ENCODE measurements at places on chromosomes 13 and 19. TPM values are rescaled to one million over a fixed set of nuclear protein-coding genes. Genes with fewer than 3 reads are reported as not detected.

IL17D gene
- 0.78 TPM for total RNA-seq

WDR87 gene
- not detected for total RNA-seq

TECR gene
- 28.7 TPM for total RNA-seq

TRAPPC5 gene
- total RNA-seq: 10.9 TPM

CLDN10 gene
- 72.8 TPM for total RNA-seq

All from body of pancreas (tissue), 4 donors.